ENCODE measurements at places on chromosomes 6 and 20.

- peak; percentile 40 for DNase-seq
Measured at GRCh38 chr6:157235600-157236039, 87.7 kb downstream of the TMEM242 start.

DNA sequence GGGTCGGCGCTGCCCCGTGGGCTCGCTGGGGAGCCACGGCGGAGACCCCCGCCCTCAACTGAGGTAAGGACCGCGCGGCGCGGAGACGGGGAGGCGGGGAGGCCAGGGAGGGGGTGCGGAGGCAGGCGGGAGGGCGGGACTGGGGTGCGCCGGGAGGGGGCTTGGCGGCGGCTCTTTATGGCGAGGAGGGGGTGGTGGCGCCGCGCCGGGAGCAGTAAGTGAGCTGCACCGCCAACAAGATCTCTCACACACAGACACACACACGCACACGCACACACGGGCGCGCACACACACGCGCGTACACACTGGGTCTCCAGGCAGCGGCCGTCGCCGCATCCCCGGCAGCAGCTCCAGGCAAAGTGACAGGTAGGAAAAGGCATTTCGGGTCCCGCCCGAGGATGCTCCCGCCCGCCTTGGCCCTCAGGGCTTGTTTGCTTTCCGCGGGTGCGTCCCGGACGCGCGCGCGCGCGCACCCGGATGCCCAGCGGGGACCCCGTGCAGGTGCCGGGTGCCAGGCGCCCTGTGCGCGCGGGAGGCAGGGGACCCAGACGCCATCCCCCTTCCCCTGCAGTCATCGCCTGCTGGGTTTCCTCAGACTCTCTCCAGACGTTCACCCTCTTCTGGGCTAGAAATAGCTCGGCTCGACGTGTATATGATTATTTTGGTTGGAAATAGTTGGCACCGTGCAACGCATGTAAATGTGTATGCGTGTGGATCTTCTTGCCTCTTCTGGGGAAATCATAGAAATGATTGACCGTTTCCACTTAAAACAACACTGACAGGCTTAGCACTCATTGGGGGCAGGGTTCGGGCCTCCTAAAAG lies at the start of gene PLCB4:
Gene PLCB4, plus strand, starts transcription at position 247 of the 823 bp plus-strand sequence. CDS start 238,728 bp downstream, outside the sequence.
- DNase-seq, result no peak

DNA sequence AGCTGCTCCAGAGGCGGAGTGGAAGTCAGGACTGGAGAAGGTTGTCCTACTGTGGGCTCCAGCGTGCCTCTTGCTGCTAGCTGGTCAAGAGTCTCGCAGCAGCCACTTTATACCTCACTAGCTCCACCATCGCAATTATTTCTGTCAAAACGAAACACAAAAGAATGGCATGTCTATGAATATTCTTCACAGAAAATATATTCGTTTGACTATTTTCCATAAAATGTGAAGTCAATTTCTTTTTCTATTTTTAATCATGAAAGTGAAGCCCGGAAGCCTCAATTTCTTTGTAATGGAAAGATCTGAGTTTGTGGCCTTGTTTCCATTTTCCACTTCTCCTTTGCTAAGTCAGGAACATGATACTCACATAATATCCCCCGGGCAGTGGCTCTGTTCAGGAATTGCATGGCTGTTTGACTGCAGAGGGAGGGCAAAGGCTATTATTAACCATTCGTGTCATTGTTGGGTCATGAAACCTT lies 51.7 kb downstream of the DTD1 start:
- no peak for DNase-seq

- DNase-seq, result no peak
Measured at GRCh38 chr6:137248702-137249101, 29.5 kb upstream of the IFNGR1 start.

- no peak for DNase-seq
Measured at GRCh38 chr6:25558155-25558817, 93.7 kb upstream of the SCGN start.

DNA sequence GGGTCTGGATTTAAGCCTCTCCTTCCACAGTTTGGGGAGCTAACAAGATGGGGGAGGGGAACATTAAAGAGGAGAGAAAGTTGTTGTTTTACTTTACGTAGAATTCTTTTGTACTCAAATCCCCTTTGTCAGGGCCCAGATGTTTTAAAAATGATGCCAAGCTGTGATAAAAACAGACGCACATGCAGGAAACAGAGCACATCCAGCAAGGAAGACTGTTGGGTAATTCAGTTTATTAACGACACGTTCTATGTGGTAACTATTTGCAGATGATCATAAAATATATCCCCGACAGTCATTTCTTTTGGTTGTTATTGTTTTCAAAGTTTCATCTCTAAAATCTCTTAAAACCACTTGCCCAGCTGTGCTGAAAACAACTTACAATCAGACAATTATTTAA lies 307.0 kb upstream of the PRDM1 start:
- no peak for DNase-seq

GRCh38 chr20:13758884-13759283 lies 25.8 kb downstream of the ESF1 start:
- no peak for DNase-seq

GRCh38 chr6:150959166-150959565 lies 93.7 kb downstream of the MTHFD1L start:
- DNase-seq, result no peak

DNA sequence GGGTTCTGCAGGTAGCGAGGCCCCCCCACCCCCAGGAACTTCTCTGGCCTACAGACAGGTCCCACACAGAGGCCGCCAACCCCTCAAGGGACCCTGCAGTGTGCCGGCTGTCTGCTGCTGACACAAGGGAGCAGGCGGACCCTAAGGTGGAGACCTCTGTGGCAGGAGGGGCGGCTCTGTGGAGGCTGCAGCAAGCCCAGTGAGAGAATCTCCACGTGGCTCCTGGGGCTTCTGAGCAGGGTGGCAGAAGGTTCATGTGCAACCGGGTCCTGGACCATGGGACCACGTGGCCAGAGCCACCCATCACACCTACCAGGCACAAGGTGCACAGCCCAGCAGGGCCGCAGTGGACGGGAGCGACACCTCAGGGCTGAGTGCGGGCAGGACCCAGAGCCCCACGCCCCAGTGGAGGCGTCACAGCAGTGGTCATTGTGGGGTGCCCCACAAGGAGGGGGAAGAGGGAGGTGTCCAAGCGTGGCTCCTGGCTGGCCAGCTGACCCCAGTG lies 4.3 kb downstream of the ARFRP1 start:
- no peak for DNase-seq

- DNase-seq, result no peak
Measured at GRCh38 chr6:44090465-44090864, 36.8 kb downstream of the MRPL14 start.

DNA sequence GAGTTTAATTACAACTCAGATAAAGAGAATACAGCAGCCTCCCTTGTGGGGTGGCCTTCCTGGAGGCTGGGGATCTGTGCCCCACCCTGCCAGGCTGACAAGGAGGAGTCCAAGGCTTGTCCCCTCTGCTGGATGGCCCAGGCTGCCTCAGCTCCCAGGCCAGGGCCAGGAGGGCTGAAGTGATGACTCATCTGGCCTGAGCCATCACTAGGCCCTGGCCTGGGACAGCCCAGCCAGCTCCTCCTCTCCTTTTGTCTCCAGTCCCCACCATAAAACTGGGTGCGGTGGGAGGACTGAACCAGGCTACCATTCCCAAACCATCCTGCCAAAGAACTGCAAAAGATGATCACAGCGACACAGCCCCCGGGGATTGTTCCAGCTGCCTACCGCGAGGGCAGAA lies 15.0 kb downstream of the GRM4 start:
- no peak for DNase-seq

DNA sequence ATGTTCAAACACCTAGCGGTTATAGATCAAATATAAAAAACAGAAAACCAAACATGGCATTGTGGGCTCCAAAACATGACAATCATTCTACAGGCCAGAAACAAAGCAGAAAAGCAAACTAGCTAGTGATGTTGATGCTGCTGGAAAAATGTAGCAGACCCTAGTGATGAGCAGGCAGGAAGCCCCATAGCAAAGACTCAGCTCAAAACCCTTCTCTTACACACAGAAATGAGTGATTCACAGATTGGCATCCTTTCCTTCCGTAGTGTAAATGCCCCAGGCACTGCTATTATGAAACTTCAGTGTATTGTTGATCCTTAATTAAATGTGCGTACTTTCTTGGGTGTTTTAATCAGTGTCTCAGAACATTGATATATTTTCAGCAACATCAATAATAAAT lies 425.1 kb downstream of the UTRN start:
- DNase-seq, result no peak

DNA sequence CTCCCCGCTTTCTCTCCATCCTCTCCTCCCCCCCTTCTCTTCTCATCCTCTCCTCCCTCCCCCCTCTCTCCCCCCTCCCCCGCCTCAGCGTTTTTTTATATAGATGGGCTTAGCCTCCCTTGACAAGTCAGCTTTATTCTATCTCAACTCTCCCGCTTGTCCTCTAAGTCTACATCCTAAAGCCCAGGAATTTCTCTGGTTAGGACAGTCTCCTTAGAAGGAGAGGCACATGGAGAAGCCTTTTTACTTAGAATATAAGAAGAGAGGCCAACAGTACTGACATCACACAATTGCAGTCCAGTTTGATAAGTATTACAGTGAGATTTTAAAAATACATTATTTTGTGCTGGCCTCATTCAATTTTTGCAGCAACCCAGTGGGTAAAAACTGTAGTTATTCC lies 83.5 kb downstream of the LYRM2 start:
- DNase-seq, result no peak

GRCh38 chr20:46011631-46012482 lies 3.1 kb downstream of the MMP9 start:
- no peak for DNase-seq

GRCh38 chr6:34020807-34021553 lies 124.9 kb downstream of the GRM4 start:
- DNase-seq, result no peak

DNA sequence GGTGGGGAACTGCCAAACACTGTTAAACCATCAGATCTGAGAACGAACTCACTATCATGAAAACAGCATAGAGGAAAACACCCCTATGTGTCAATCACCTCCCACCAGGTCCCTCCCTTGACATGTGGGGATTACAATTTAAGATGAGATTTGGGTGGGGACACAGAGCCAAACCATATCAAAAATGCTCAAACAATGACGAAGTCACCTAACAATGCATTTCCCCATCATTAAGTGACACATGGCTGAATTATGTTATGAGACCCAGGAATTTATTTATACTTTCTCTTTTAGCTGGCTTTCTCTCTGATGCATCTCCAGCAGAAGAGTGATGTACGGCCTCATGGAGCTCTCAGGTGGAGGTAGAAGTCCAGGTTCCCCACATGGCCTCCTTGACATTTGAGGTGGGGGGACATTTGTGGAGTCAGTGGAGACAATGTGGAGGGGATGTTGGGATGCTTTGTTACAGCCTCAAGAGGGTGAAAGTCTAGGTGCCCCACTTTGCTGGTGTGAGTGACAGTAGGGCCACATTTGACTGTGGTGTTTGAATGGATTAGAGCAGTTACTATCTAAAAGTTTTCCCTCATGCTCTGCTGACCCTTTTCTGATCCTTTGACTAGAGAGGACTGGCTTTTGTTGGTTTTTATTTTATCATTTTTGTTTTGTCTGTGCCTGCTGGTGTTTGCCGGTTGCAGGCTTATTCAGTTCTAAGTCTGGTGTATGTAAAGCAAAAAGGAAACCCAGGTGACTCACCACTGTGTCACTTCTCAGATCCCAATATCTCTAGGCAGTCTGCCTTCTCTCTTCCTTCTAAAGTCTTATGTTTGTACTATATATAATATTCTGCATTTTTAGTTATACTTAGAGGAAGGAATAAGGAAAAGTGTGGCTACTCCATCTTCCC lies 18.5 kb upstream of the DCBLD1 start:
- DNase-seq, result no peak

DNA sequence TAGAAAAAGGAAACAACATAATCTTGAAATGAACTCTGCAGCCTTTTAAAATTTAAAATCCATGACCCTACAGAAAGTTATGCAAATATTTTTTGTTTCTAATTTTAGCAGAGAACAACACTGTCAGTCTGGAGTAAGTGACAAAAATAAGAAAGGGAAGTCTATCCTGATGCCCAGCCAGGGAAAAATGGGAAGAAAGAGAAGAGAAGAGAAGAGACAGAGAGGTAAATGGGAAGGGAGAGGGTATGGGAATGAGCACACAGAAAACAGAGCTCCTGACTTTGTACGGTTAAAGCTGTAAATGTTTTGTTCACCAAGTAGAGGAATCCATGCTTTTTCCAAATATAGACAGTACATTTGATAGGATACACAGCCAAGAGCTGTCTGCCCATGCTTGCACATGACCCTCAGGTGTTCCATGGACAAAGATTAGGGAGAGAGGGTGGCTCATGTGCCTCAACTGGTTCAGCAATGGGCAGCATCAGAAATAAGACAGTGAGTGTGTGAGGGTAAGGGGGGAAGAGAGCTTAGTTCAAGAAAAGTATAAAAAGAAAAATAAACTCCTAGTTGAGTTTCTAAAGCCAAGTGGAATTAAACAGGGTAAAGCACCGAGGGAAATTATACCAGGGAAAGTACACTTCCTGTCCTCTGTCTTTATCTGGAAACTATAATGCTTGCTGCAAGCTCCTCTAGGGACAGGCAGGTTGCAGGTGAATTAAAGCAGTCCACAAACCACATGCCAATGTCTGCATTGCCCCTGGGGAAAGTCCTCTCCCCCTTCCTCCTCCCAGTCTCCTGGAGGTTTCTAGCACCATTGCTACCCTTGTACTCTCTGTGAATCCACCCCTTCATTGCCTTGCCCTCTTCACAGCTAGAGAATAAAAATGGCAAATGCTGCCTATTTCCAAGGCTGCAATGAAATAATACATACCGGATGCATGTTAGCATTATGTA lies 30.0 kb downstream of the MAP3K5 start:
- DNase-seq, result no peak

- DNase-seq, result no peak
Measured at GRCh38 chr6:130158056-130158455, 64.7 kb downstream of the SAMD3 start.

DNA sequence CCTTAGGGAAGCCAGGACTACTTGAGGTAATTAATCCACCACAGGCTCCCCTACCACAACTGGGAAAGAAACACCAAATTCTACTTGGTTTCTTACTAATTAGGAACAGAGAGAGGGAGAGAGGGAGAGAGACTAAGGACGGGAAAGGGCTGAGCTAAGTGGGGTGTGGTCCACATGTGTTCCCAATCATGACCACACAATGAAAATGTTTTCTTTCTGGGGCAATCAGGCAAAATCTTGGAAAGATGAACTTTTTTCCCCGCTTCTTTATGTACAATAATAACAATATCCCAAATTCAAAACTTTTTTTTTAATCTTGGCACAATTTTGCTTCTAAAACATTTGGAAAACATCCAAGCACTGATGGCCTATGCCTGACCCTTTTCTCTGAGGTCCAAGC lies 734.4 kb downstream of the MAFB start:
- DNase-seq, result no peak
